Esophagus squamous epithelium (tissue), 5 donors: ENCODE measurements at places on chromosomes 16 and 17. TPM values are rescaled to one million over a fixed set of nuclear protein-coding genes. Genes with fewer than 3 reads are reported as not detected.

GRCh38 chr16:82042144-82042543 is 7.1 kb downstream of the HSD17B2 start:
- DNase-seq = no peak
- H3K36me3 ChIP-seq = no peaks in the 10 kb centered on the region
- peaks cover 4% of the 10 kb centered on the region for H3K4me1 ChIP-seq
- no peak overlapping the region for H3K27ac ChIP-seq
- no peaks in the 10 kb centered on the region for H3K27me3 ChIP-seq

Gene TMIGD1
- total RNA-seq = not detected

Gene PDILT
- total RNA-seq = not detected

Gene MFAP4
- 10.1 TPM for total RNA-seq

GRCh38 chr17:78559749-78560368 is 17.3 kb downstream of the DNAH17 start:
- no peak overlapping the region for H3K27ac ChIP-seq
- no peaks in the 10 kb centered on the region for H3K27me3 ChIP-seq
- H3K36me3 ChIP-seq = no peaks in the 10 kb centered on the region
- no peak overlapping the region for H3K4me3 ChIP-seq
- H3K4me1 ChIP-seq = no peaks in the 10 kb centered on the region

- H3K27me3 ChIP-seq = no peaks in the 10 kb centered on the region
- H3K4me1 ChIP-seq = peaks cover 14% of the 10 kb centered on the region
- H3K27ac ChIP-seq = no peak overlapping the region
- no peak overlapping the region for H3K4me3 ChIP-seq
- no peak for DNase-seq
- no peaks in the 10 kb centered on the region for H3K36me3 ChIP-seq
Measured at GRCh38 chr16:82360024-82360783, 190.2 kb upstream of the MPHOSPH6 start.

- no peaks in the 10 kb centered on the region for H3K36me3 ChIP-seq
- H3K4me1 ChIP-seq = no peaks in the 10 kb centered on the region
- H3K27me3 ChIP-seq = no peaks in the 10 kb centered on the region
- H3K27ac ChIP-seq = no peak overlapping the region
- DNase-seq = no peak
- H3K4me3 ChIP-seq = no peak overlapping the region
Measured at GRCh38 chr17:63495491-63495890, 18.6 kb downstream of the ACE start.

Gene KRT17
- total RNA-seq = 2,552 TPM

GRCh38 chr17:4808378-4808767 is 1.4 kb downstream of the PLD2 start:
- H3K27ac ChIP-seq = peak overlapping the region; percentile 78
- H3K4me3 ChIP-seq = peak overlapping the region; percentile 65
- no peaks in the 10 kb centered on the region for H3K27me3 ChIP-seq

- H3K4me1 ChIP-seq = no peaks in the 10 kb centered on the region
- no peak for DNase-seq
- no peak overlapping the region for H3K27ac ChIP-seq
- no peak overlapping the region for H3K4me3 ChIP-seq
- H3K27me3 ChIP-seq = no peaks in the 10 kb centered on the region
Measured at GRCh38 chr16:53666786-53667415, 36.8 kb downstream of the RPGRIP1L start.
